Activated CD4-positive, alpha-beta T cell treated with anti-CD3 and anti-CD28 coated beads for 48 hours (primary cell): ENCODE measurements at places on chromosomes 12 and 14.

GRCh38 chr12:3135522-3136461 lies 58.6 kb downstream of the TSPAN9 start:
- DNase-seq: peak; percentile 46

- no peak for DNase-seq
Measured at GRCh38 chr14:34965912-34966311, 16.9 kb upstream of the SRP54 start.

- DNase-seq: no peak
Measured at GRCh38 chr12:103547929-103548328, 39.1 kb upstream of the STAB2 start.

GRCh38 chr12:102300824-102301461 lies 103.3 kb upstream of the PMCH start:
- DNase-seq: peak; percentile 6

GRCh38 chr14:64117671-64118402 lies 176.3 kb downstream of the ESR2 start:
- DNase-seq: no peak

DNA sequence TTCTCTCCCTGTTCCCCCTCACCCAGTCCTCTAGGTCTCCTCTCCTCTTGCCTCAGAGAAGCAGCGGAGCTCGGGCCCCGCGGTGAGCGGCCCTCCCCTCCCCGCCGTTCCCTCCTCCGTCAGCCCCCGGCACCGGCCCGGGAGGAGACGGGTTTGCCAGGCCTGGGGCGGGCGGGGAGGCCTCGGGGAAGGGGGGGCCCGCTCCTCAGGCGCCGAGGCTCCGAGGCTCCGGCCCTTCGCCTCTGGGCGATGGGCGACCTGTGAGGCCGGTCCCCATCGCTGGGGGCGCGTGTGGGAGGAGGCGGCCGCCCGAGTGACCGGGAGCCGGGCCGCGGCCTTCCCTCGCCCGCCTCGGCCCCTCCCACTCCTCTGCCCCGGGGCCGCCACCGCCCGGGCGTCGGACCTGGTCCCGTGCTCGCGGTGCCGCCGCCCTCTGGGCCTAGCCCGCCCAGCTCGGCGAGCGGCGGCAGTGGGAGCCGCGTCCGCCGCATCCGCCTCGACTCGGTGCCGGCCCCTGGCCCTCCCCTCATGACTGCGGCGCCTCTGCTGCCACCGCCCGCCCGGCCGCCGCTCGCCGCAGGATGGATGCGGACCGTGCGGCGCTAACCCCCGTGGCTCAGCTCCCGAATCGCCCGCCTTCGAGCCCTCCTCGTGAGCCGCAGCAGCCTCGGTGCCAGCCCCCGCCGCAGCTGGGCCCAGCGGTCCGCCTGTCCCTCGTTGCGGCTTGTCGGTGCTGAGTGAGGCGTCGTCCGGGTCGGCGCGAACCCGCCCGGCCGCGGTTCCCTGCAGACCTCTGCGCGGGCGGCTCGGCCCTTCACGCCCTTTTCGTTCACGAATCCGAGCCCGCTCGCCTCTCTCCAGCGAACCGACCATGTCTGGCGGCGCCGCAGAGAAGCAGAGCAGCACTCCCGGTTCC lies 574 bp downstream of the WNK1 start:
- peak; percentile 51 for DNase-seq

- no peak for DNase-seq
Measured at GRCh38 chr14:71202881-71203280, 295.6 kb downstream of the PCNX1 start.

DNA sequence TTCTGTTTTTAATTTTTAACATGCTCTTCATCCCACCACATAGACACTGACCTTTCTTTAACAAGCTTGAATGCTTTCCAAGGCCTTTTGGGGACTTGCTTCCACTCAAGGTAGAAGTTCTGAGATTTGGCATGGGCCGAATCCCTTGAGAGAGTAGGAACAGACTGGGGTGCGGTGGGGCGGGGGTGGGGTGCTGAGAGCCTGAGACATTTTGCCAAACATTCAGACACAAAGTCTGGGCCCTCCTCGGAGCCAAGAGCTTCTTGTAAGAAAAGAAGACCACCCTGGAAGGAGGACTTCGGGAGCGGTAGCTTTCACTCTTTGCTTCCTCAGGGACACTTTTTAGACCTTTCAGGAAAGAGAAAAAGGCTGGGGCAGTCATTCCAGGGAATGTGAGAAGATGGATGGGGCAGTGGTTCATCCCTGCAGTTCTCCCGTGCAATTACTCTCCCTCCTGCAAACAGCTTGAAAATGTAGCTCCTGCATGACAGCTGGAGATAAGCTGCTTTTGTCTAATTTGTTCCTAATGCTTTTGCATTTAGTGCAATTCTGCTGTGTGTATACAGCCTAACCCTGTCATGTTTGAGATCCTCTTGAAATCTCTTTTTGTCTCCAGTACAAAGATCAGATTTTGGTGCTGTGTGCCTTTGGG lies 16.3 kb upstream of the MYO1H start:
- DNase-seq: no peak

DNA sequence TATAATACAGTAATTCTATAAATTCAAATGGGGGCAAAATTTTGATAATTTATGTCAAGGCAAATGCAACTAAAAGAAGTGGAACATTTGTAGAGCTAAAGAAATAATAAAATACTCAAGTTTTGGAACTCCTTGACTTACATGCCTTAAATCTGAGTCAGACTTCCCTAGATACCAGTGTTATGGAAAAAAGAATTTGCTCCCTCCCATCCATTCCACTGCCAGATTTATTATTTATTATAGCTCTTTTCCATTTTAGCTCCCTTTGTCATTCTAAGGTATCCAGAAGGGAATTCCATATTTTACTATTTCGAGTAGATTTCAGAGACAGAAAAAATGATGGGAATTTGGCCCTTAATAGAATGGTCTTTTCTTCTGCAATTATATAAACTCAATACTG lies 44.0 kb downstream of the RHOJ start:
- no peak for DNase-seq

DNA sequence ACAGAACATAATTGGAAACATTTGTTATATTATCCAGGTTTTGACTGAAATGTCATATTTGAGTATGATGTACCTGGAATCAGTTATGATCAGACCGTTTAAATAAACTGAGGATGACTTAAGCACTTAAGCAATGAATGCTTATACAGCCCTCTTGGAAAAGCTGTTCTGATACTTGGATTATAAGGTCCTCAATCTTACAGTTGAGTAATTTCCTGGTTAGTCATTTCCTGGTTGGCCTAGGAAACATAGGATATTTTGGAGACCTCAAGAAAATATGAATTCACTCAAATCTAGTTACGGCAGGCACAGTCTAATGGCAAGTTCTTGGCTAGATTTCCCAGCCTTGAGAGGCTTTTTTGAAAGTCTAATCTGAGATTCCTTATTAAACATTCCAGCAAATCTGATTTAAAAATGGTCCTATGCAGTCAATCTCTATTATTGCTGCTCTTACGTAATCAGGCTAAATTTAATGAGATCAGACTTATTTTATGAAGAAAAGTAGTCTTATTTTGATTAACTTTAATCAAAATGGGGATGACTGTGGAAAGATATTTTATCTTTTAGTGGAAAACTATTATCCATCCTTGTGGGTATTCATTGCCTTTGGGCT lies 447.2 kb downstream of the SNAPC1 start:
- DNase-seq: no peak

DNA sequence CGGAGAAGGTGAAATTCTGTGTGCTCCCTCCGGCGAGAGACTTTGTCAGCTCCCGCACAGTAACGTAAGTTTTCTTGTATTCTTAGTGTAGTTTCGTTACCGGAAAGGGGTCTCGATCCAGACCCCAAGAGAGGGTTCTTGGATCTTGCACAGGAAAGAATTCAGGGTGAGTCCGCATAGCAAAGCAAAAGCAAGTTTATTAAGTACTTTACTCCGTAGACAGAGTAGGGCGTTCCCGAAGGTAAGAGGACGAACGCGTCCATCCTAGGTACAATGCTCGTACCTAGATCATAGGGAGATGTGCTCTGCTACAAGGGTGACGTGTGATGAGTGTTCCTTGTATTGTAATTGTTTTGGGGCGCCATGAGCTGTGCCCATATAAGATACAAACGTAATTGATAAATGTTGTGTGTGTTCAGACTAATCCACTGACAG lies 293 bp downstream of the IFI27L1 start:
- peak; percentile 11 for DNase-seq

GRCh38 chr12:84201976-84202375 lies 710.6 kb downstream of the SLC6A15 start:
- no peak for DNase-seq

DNA sequence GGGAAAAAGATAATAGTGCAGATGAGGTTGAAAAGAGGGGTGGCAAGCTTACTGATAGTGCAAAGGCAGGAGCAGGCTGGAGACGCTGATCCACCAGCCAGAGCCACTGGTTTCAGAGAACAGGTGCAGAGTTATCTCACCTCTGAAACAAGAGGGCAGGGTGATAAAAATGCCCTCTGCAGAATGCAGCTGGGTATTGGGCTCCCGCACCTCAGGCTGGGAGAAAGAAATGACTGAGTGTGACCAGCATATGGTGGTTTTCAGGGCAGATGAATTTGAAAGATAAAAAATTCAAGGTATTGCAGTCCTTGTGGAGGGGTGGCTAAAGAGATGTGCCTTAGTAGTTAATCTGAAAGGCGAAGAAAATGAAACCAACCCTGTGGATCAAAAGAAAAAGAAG lies 2.9 kb upstream of the TMEM30B start:
- no peak for DNase-seq

GRCh38 chr14:102239231-102239630 lies 65.7 kb downstream of the MOK start:
- DNase-seq: no peak

GRCh38 chr12:109710205-109710746 lies 3.3 kb upstream of the FAM222A start:
- no peak for DNase-seq

- no peak for DNase-seq
Measured at GRCh38 chr12:1502831-1503230, 91.5 kb downstream of the FBXL14 start.

DNA sequence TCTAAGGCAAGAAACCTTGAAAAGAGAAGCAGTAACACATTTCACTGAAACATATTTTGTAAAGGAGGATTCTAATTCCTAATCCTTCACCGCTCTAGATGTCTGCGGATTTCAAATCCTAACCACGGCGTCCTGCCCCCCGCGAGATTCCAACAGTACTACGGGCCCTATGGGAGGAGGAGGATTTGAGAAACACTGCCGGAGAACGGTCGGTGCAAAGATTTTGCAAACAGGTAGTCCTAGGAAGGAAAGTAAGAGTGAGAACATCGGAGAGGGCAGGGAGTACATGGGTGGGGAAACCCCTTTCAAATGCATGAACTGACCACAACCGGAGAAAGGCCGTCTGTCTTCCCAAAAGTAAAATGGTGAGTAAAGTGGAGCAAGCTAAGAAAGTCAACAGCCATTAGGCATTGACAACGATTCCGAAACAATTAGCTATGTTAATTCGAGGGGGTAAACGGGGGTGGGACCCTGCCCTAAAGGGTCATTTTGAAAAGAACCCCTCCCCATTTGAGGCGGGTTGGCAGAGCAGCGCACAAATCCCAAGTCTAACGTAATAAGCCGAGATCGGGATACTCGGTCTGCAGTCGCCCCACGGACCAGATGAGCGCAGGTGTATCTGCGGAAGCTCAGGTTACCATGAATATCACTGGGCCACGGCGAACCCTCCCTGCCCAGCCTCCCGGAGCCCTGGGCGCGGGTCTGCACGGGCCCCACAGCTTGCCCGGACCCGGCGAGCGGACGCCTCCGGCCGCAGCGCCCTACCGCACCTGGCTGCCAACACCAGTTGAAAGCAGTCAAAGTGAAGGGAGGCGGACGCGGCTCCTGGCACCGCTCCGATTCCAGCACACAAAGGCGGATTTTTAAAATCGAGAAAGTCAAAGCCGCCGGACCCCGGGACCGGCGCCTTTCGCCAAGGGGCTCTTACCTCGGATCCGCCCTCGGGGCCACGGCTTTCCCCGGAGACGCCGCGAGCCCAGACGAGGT lies 662 bp downstream of the EPS8 start:
- DNase-seq: no peak

GRCh38 chr12:13093848-13094220 lies 9.6 kb downstream of the GSG1 start:
- DNase-seq: no peak
